Muscle of back (tissue), 13 donors: ENCODE measurements at places on chromosomes 16 and 17.

- DNase-seq: no peak
These were observed 49.6 kb upstream of the NKD1 start for GRCh38 chr16:50498431-50499155.

DNA sequence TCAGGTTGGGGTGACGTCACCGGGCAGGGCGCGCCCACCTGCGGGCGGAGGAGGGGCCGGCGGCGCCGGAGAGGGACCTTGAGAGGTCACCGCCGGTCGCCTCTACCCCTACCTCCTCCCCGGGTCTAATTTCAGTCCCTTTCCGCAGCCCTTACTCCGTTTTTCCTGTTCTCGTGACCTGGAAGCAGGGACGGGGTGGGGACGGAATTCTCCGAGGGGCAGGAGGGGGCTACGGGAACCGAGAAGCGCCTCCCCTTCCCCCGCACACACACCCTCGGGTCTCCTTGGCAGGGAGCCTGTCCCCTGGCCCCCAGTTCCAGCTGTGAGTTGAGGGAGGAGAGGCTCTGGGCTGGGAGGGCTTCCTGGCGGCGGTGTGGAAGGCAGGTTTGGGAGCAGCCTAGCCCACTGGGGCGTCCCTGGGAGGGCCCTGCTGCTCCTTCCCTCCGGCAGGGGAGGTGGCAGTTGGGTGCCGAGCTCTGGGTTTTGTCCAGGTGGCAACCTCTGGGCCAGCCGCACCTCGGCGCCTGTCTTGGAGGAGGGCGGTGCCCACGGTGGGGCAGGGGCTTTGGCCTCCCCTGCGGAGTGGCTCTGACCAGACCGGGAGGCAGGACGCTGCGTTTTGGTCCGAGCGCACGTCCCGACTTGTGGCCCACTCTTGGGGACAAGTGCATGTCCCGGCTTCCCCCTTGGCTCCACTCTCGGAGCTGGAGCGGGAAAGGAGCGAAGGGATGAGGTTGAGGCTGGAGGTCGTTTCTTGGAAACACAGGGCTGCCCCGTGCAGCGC, 773 bp downstream of the SYNGR3 start:
- no peak for DNase-seq

DNA sequence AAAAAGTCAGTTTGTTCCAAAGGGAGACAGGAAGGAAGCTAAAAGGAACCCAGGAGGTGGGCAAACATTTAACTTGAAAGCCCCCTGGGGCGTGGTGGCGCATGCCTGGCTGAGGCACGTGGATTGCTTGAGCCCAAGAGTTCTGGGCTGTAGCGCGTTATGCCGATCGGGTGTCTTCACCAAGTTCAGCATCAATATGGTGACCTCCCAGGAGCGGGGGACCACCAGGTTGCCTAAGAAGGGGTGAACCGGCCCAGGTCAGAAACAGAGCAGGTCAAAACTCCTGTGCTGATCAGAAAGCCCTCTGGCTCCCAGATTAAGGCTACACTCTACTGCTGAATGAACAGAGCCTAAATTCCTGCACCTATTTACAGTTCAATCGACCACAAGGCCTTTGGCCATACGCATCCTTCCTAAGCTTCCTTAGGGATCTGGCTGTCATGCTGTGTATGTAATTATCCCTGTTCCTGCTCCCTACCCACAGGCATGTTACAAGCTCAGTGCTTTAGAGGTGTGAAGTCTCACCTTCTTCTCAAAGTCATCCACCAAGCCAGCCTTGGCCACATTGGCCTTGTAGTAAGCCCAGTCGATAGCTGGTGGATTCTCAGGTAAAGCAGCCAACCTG, 5.0 kb downstream of the ATP5PD start:
- no peak for DNase-seq

- DNase-seq: no peak
These were observed 52.0 kb downstream of the SREBF1 start for GRCh38 chr17:17784657-17785267.

- no peak for DNase-seq
These were observed 33.1 kb upstream of the SBK1 start for GRCh38 chr16:28259091-28259780.

GRCh38 chr17:6919158-6919557, 76.7 kb upstream of the ALOX12 start:
- DNase-seq: no peak

- no peak for DNase-seq
These were observed 4.3 kb upstream of the ALDH3A1 start for GRCh38 chr17:19752216-19753050.

GRCh38 chr16:17177959-17178905, 292.5 kb downstream of the XYLT1 start:
- DNase-seq: no peak

DNA sequence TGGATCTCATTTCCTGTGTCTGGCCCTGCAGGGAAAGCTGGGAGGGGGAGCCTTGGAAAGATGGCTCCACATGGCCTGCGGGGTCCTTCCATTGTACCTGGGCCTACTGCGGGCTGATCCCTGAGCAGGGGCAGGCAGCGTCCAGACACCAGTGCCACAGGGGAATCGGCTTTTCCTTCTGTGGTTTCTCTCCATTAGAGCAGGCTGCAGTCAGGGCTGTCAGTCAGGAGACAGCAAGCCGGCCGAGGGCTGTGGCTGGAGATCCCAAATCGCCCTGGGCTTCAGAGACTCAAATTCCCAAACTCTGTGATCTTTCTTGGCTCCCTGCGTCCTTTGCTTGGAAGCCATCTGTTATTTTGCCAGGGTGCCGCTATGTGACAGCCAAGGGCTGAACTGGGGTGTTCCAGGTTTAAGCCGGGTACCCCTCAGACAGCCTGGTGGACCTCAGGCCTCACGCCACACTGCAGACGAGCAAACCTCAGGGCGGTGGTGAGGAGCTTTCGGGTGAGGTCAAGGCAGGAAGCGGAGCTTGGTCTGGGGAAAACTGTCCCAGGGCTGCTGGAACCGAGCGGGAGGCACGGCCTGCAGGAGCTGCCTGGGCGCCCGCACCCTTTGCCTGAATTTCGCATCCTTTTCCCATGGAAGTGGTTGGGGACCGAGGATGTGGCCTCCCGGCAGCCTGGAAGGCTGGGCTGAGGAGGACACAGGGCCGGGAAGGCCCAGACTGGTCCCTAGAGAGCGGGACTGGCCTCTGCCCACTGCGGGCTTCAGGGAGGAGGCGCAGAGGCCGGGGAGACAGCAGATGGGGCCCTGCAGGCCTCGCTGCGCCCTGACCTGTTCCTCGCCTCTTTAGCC, 1.5 kb upstream of the CPNE7 start:
- no peak for DNase-seq

DNA sequence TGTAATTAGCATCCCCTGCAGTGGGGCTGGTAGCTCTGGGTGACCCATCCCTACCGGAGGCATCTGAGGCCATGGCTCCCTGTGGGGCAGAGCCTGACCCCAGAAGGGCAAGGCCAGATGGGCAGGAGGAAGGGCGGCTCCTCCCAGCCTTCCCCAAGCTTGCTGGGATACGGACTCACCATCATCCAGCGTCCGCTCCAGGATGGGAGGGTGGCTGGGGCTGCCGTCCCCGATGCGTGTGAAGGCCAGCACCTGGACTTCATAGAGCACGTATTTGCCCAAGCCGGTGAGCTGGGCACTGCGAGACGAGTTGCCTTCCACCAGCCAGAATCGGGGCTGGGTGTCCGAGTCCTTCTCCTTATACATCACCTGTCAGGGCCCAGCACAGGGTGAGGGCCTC, 81.6 kb upstream of the CDC42EP4 start:
- DNase-seq: no peak

GRCh38 chr17:83118071-83118841, 38.8 kb downstream of the METRNL start:
- no peak for DNase-seq

- DNase-seq: no peak
These were observed 9.7 kb downstream of the CCDC57 start for GRCh38 chr17:82202981-82203380.

DNA sequence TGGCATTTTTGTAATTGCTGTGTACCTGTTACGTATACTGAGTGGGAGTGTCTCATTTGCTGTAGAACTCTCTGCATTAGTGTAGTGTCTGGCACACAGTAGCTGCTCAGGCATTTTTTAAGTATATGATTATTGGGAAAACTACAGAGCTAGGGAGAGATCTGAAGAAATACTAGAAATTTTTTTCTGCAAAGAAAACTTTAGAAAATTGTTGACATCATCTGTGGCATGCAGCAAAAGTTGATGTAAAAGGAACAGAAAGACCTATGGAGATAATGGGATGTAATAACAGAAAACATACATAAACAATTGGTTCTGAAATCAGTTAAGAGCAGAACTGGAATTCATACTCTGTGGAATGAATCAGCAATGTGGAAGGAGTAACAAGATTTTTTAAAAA, 11.6 kb downstream of the CLTC start:
- no peak for DNase-seq

GRCh38 chr17:65191811-65192740, 54.9 kb downstream of the RGS9 start:
- no peak for DNase-seq

DNA sequence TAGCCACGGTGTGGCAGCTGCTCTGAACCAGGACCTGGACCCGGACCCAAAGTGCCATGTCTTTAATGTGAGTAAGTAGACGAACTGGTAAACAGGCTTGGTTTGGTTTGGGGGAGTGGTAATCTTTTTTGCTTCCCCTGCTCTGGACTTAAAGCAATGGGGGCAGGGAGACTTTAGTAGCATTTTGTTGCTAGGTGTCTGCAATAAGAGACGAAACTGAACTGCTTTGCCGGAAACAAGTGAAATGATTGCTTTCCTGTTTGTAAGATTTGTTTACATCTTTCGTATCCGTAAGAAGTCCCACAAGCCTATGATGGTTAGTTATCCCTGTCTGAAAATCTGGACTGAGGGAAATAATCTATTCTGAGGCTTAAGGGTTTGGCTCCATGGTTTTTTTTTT, 21.5 kb downstream of the PRCD start:
- DNase-seq: no peak

GRCh38 chr16:674968-675883, at the start of gene RHBDL1:
RHBDL1 (plus strand) TSS chr16:675671; CDS start chr16:675791, 120 bp downstream.
- no peak for DNase-seq

DNA sequence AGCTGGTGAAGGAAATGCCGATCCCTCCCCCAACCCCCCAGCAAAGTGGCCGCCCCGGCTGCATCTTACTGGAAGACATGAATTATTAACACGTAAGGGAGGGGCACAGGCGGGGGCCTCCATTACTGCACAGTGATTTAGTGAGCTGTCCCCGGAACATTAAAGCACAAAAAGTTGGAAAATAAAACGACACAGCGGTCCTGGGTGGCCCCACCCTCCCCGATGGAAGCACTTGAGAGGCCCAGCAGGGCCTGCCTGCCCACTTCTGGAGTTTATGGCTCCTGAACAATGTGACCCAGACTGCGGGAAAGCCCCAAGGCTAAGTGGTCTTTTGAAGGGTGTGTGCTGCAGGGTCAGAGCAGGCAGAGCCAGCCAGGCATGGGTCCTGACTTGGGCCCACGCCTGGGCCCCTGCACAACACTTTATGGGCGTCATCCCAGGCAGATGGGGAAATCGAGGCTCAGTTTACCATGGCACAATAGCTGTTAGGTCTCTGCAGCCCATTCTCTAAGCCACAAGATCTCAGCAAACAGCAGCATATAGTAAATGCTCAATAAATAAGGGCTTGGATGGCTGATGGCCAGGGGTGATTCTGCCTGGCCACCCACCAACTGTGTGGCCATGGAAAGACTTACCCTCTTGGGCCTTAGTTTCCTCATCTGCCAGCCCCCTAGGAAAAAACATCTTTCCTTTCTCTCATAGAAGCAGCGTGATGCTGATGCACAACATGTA, 22.8 kb downstream of the CCDC102A start:
- no peak for DNase-seq

DNA sequence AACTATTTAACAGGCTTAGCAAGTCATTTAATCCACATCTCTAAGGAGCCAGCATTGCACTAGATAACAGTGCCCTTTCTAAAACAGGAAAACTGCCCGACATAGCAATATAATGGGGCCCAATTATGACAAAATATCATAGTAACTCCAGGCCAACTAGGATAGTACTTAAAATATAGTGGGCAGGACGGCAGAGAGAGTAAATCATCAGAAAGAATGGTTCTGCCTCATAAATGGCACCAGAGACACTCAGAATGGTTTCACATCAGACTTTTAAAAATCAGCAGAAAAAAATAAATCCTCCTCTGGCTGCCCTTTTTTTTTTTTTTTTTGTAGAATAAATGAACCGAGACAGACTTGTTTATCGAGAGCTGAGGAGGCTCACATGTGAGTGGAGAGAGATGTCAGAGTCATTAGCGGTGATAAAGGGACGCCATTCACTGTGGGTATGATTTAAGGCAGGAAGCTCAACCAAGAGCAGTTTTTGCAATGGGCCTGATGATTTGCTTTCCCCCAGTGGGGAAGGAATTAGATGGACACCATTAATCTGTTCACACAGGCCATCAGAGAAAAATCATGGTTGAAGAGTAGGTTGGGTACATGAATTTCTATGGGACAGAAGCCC, 62.6 kb downstream of the CPPED1 start:
- DNase-seq: no peak

DNA sequence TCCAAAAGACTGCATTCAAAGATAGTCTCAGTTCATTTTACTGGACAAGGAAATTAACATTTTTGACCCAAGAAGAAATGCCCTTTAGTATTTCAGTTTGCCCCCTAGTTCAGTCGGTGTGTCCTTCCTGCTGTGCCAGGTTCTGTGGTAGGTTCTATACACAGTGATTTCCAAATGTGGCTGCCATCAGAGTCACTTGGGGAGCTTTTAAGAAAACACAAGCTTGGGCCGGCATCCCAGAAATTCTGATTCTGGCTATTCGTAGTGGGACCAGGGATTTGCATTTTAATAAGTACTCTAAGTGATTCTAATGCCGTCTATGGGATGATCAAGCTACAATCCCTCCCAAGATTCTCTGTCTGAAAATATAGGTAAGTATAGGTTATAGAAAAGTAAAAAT, 10.2 kb downstream of the RSPRY1 start:
- no peak for DNase-seq
